ENCODE measurements at places on chromosomes 12 and 14.

DNA sequence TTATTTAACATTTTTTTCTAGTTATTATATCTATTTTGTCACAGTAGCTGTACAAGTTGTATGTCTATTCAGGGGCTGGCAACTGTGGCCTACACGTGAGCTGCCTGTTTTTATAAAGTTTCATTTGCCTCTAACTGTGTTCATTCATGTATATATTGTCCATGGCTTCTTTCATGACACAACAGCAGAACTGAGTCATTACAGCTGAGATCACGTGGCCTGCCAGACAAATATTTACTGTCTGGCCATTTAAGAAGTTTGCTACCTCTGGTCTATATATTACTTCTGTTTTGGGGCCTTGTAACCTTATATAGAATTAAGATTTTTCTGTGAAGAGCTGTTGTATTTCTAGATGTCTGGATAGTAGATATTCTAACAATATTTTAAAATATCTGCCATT, 37.9 kb downstream of the KIAA0586 start:
- DNase-seq, result no peak

DNA sequence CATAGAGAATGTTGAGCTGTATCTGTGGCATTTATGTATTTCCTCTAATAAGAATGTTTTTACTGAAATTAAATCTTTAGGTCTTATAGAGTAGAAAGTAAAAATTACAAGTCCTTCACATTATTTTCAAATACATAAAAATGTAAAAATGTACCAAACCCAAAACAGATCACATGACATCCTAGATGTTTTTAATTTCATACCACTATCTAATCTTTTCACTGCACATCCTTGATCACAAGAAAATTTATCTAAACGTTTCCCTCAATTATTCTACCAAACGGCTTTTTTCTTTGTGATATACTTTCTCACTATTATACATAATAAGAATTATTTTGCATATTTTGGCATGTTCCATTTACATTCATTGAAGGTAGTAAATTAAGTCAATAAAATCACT, 18.3 kb downstream of the SGPP1 start:
- no peak for DNase-seq

DNA sequence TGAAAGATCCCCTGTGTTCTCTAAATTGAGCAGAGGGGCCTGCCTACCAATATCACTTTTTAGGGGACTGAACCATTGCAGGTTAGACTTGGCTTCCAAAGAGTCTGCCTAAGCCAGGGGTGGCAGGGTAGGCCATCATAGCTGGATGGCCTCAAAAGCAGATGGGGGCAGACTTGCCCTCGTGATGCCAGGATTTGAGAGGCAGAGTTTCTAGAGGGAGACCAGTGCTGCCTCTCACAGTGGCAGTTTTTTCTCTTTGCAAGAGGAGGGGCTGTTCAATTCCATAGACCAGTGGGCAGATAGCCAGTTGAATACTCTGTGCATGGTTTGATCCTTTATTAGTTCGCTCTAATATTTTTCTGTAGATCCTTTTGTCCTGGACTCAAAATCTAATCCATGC, 23.8 kb upstream of the SMCO2 start:
- no peak for DNase-seq

GRCh38 chr14:58276208-58276607, 22.1 kb upstream of the ARID4A start:
- no peak for DNase-seq

GRCh38 chr14:37813732-37814131, 218.3 kb downstream of the TTC6 start:
- DNase-seq, result no peak

DNA sequence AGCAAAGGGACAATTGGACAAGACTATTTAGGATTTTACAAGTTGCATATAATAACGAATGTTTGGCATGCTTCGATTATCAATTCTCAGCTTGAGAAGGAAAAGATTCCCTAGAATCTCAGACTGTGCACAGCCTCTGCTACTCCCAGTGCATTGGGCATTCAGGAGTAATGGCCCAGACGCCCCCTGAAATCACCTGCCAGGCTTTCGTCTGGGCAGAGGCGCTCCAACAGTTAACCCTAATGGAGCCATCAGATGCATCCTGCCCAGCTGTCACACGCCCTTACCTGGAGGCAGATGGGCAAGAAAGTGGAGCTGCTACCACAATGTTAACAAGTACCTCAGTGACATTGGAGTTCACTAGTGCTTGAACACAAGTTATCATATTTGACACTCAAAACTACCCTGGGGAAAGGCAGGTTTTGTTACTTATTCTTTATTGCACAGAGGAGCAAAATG, 927 bp upstream of the LRP6 start:
- peak; percentile 55 for DNase-seq

- no peak for DNase-seq
Measured at GRCh38 chr12:67634303-67634761, 14.2 kb upstream of the DYRK2 start.

GRCh38 chr12:114688256-114688845, 4.4 kb upstream of the TBX3 start:
- no peak for DNase-seq

GRCh38 chr12:77979597-77980250, 149.0 kb downstream of the NAV3 start:
- DNase-seq, result no peak

GRCh38 chr12:65640489-65640901, 183.8 kb upstream of the HMGA2 start:
- no peak for DNase-seq

GRCh38 chr14:68687746-68688145, 105.1 kb downstream of the ZFP36L1 start:
- DNase-seq, result no peak

GRCh38 chr12:111686574-111687105, 787 bp downstream of the ACAD10 start:
- DNase-seq, result no peak

DNA sequence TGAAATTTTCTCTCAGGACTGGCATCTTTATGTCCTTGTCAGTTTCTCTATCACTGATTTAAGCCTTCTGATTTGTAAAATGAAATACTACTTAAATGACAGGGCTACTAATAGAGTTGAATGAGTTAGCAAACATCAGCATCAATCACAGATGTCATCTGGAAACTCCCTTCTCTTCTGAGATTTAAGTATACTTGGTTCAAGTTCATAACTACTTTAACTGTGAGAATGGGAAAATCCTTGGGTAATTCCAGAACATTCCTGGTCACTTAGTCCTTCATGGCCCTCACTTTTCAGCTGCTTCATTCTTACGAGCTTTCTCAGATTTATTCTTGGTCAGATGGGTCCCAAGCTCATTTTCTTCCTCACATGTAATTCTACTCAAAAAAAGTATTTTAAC, 1655.3 kb upstream of the FLRT2 start:
- no peak for DNase-seq

- no peak for DNase-seq
Measured at GRCh38 chr12:102050660-102051430, 10.9 kb downstream of the WASHC3 start.

DNA sequence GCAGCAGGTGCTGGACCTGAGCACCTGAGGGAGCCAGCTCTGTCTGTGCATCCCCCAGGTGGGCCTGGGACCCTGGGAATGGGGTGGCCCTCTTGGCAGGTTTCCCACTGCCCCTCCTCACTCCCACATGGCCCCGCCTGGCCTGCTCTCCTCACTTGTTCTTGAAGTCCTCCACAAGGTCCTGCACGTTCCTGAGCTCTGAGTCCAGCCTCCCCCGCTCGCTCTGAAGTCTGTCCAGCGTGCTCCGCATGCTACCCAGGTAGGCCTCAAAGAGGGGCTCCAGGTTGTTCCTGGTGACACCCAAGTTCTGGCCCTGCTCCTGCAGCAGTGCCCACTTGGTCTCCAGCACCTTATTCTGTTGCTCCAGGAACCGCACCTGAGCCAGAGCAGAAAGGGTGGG, 2.9 kb downstream of the KRT79 start:
- no peak for DNase-seq

All from NCI-H187 (cell line).